ENCODE measurements at places on chromosomes 16 and 17. TPM values are rescaled to one million over a fixed set of nuclear protein-coding genes. Genes with fewer than 3 reads are reported as not detected.

DNA sequence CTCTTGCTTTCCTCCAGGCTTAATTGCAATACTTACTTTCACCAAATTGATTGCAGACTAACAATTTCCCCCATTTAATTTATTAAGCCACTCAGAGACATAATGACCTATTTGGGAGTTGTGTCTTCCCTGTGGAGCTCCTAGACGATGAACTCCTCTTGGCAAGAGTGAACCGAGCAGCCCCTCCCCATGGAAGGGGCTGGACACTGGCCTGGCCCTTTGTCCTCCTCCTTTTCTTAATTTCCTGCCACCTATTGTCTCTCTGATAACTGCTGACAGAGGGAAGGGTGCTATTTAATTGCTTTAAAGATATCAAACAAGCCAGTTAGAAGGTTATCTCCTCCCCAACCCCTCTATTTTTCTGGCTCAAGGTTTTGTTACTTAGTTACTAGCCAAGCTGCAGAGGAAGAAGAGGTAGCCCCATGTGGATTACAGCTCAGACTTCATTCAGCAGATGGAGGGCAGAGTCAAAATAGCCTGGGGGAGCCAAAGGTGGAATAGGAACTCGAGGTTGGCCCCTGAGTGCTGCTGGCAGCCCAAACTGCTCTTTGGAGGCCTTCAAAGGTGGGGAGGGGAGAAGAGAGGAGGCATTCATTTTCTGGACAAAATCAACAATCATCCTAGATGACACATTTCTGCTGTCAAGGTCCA lies 3.7 kb upstream of the SSTR2 start:
- H3K4me3 ChIP-seq, result no peak overlapping the region
- no peak for DNase-seq
- H3K36me3 ChIP-seq, result no peaks in the 10 kb centered on the region
- H3K27ac ChIP-seq, result no peak overlapping the region
- H3K4me1 ChIP-seq, result peaks cover 20% of the 10 kb centered on the region

Gene ST6GALNAC1
- total RNA-seq, result 4.6 TPM

GRCh38 chr17:81511804-81512561 lies 616 bp downstream of the ACTG1 start:
- peaks cover 32% of the 10 kb centered on the region for H3K36me3 ChIP-seq
- H3K4me3 ChIP-seq, result peak overlapping the region; percentile 97
- H3K27ac ChIP-seq, result peak overlapping the region; percentile 99
- peaks cover 24% of the 10 kb centered on the region for H3K4me1 ChIP-seq

GRCh38 chr16:27426423-27427408 lies 24.7 kb downstream of the IL21R start:
- peaks cover 25% of the 10 kb centered on the region for H3K27me3 ChIP-seq
- no peaks in the 10 kb centered on the region for H3K4me1 ChIP-seq
- no peaks in the 10 kb centered on the region for H3K36me3 ChIP-seq
- H3K27ac ChIP-seq, result no peak overlapping the region
- no peak overlapping the region for H3K4me3 ChIP-seq
- DNase-seq, result peak; percentile 43

- no peak overlapping the region for H3K27ac ChIP-seq
- peaks cover 29% of the 10 kb centered on the region for H3K27me3 ChIP-seq
- H3K4me1 ChIP-seq, result peaks cover 15% of the 10 kb centered on the region
- DNase-seq, result no peak
- H3K4me3 ChIP-seq, result no peak overlapping the region
Observed at GRCh38 chr17:30920282-30920681, 1.5 kb upstream of the ADAP2 start.

- H3K36me3 ChIP-seq, result no peaks in the 10 kb centered on the region
- H3K4me3 ChIP-seq, result no peak overlapping the region
- H3K27ac ChIP-seq, result no peak overlapping the region
- H3K4me1 ChIP-seq, result no peaks in the 10 kb centered on the region
- DNase-seq, result no peak
- H3K27me3 ChIP-seq, result peaks cover 31% of the 10 kb centered on the region
Observed at GRCh38 chr17:61440697-61441096, 11.5 kb upstream of the TBX4 start.

DNA sequence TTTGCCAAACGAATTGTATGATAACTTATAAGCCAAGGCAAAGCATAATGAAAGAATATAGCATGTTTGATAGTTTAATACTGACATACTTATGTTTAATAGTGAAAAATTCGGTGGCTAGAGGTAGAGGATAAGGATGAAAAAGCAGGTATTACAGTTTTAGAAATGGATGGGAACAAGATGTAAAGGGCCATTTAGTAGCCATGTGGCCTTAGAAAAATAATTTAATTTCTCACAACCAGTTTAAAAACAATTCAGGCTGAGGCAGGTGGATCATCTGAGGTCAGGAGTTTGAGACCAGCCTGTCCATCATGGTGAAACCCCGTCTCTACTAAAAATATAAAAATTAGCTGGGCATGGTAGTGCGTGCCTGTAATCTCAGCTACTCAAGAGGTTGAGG lies 119.5 kb upstream of the NACA2 start:
- no peak overlapping the region for H3K27ac ChIP-seq
- no peaks in the 10 kb centered on the region for H3K27me3 ChIP-seq
- no peaks in the 10 kb centered on the region for H3K36me3 ChIP-seq
- no peak overlapping the region for H3K4me3 ChIP-seq
- no peaks in the 10 kb centered on the region for H3K4me1 ChIP-seq
- DNase-seq, result no peak

DNA sequence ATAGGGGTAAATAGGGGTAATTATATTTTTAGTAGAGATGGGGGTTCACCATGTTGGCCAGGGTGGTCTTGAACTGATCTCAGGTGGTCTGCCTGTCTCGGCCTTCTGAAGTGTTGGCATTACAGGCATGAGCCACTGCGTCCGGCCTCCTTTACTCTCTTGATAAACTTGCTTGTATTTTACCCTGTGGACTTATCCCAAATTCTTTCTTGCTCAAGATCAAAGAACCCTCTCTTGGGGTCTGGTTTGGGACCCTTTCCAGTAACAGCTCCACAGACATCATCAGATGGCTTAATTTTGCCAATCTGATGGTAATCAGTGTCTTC lies 5.6 kb upstream of the C1QTNF1 start:
- H3K4me1 ChIP-seq, result no peaks in the 10 kb centered on the region
- H3K27me3 ChIP-seq, result no peaks in the 10 kb centered on the region
- peak; percentile 52 for DNase-seq
- H3K4me3 ChIP-seq, result no peak overlapping the region
- H3K27ac ChIP-seq, result no peak overlapping the region

- H3K4me3 ChIP-seq, result no peak overlapping the region
- H3K27me3 ChIP-seq, result peaks cover 22% of the 10 kb centered on the region
- no peaks in the 10 kb centered on the region for H3K4me1 ChIP-seq
- H3K36me3 ChIP-seq, result no peaks in the 10 kb centered on the region
- DNase-seq, result no peak
- H3K27ac ChIP-seq, result no peak overlapping the region
Observed at GRCh38 chr16:3007957-3008689, 4.6 kb upstream of the CLDN9 start.

Gene KRT35
- not detected for total RNA-seq

Gene GP1BA
- not detected for total RNA-seq

GRCh38 chr17:3985846-3986245 lies 21.6 kb upstream of the ATP2A3 start:
- H3K27ac ChIP-seq, result no peak overlapping the region
- H3K36me3 ChIP-seq, result no peaks in the 10 kb centered on the region
- H3K27me3 ChIP-seq, result peaks cover 7% of the 10 kb centered on the region
- no peak for DNase-seq
- H3K4me3 ChIP-seq, result no peak overlapping the region
- H3K4me1 ChIP-seq, result no peaks in the 10 kb centered on the region

DNA sequence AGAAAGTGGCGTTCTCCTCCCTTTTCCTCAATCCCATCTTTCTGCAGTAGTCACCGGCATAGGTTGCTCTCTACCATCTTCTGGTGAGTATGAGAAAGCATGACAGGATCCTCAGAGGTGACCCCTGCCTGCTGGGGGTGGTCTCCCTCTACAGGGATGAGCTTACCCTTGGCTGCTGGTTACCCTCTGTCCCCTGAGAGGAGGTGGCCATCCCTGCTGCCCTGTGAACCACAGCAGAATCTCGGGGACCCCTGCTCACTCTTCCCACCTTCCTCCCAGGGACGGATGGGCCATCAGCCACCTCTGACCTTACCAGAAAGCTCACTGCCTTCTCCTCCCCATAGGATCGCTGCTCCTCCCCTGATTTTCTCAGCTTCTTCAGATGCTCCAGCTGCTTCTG lies 7.8 kb downstream of the MEFV start:
- no peak for DNase-seq
- no peaks in the 10 kb centered on the region for H3K4me1 ChIP-seq
- no peak overlapping the region for H3K4me3 ChIP-seq

- peak within 1 kb of the TSS; percentile 99 for H3K27ac ChIP-seq
- H3K36me3 ChIP-seq, result peaks cover 8% of the 10 kb centered on the region
- DNase-seq, result peak; percentile 80
- no peaks in the 10 kb centered on the region for H3K27me3 ChIP-seq
- peak within 1 kb of the TSS; percentile 92 for H3K4me3 ChIP-seq
Observed at GRCh38 chr16:66549284-66550131, at the start of gene TK2. Gene TK2, minus strand, starts transcription at chr16:66550122. Its CDS starts 61 bp downstream, at chr16:66550061.

DNA sequence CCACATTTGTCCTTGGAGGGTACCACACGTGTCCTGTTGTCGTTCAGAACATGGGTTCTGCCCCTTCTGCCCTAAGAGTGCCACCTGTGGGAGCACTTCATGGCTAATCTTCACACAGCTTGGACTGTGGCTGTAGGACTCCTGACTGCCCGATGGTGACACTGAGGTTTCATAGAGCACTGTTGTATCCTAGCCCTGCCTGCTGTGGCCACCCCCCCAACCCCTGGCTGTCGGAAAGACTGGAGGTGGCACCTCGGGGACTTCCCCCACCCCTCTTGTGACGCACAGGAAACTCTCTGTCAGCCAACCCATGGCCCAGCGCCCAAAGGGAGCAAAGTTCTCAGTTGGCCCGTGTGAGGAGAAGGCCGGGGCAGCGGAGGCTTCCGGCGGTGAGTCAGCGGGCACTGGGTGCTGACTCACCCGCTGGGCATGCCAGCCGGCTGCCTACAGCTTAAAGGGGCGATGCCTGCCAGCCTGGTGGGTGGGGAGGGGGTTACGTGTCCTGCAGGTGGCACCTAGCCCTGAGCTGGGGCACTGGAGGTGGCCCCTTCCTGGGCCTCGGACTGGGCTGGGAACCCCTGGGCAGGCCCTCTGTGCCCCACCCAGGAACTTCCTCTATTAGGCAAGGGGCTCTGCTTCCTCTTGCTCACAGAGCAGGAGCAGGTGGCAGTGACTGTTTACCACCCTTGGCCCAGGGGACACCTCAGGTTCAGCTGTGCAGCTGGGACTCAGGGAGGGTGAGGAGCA lies 3.4 kb downstream of the MAP2K3 start:
- H3K4me1 ChIP-seq, result no peaks in the 10 kb centered on the region
- DNase-seq, result peak; percentile 98
- peak overlapping the region; percentile 98 for H3K27ac ChIP-seq
- H3K4me3 ChIP-seq, result peak overlapping the region; percentile 14
- no peaks in the 10 kb centered on the region for H3K36me3 ChIP-seq
- H3K27me3 ChIP-seq, result no peaks in the 10 kb centered on the region

Gene MYCBPAP
- total RNA-seq, result 2.5 TPM

DNA sequence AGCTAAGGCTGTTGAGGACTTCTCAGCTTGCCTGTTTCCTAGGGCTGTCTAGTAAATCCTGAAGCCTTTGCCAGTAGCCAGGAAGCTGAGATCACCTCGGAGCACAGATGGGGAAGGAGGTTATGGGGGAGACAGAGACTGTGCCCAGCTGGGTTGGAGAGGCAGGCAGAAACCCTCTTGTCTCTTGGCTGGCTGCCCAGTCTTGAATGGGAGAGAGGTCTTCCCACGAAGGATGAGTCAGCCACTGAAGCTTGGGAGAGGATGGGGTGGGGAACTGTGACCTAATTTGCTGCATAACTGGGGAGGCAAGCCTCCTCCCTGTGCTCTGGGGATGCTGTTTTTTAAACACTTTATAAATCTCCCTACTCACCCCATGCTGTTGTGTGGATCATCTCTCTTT lies 69.8 kb downstream of the SHISA9 start:
- peaks cover 7% of the 10 kb centered on the region for H3K4me1 ChIP-seq
- H3K4me3 ChIP-seq, result no peak overlapping the region
- no peaks in the 10 kb centered on the region for H3K36me3 ChIP-seq
- H3K27me3 ChIP-seq, result no peaks in the 10 kb centered on the region
- DNase-seq, result no peak
- no peak overlapping the region for H3K27ac ChIP-seq

Gene GPRC5B
- total RNA-seq, result 11.8 TPM

DNA sequence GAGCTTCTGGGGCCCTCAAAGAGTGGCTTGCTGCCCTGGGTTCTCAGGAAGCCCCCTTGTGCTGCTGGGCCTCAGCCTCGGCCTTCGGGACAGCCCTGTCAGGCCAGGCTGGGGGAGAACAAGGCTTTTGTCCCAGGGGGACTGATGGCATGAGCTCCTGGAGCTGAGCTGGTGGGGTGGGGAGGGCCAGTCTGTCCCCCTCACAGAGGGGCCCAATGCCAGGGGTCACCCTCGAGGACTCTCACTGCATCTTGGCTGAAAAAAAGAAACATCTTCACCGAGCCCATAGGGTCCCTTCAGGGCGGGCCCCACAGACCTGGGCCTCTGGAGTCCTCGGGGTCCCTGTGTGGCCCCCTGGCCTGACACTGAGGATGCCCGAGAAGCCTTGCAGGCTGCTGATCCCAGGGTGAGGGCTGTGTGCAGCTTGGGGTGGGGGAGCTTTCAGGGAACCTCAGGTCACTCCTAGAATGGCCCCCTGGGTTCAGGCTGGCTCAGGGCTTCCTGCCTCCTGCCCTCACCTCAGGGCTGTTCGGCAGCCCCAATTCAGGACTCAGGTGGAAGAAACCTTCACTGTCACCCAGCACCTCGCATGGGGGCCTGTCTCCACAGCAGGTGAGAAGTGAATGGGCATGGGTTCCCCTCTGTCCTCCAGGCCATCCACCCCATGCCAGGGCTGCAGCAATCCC lies 90.5 kb downstream of the TNFRSF13B start:
- H3K27ac ChIP-seq, result no peak overlapping the region
- no peaks in the 10 kb centered on the region for H3K4me1 ChIP-seq
- H3K4me3 ChIP-seq, result no peak overlapping the region
- no peak for DNase-seq
- no peaks in the 10 kb centered on the region for H3K27me3 ChIP-seq

DNA sequence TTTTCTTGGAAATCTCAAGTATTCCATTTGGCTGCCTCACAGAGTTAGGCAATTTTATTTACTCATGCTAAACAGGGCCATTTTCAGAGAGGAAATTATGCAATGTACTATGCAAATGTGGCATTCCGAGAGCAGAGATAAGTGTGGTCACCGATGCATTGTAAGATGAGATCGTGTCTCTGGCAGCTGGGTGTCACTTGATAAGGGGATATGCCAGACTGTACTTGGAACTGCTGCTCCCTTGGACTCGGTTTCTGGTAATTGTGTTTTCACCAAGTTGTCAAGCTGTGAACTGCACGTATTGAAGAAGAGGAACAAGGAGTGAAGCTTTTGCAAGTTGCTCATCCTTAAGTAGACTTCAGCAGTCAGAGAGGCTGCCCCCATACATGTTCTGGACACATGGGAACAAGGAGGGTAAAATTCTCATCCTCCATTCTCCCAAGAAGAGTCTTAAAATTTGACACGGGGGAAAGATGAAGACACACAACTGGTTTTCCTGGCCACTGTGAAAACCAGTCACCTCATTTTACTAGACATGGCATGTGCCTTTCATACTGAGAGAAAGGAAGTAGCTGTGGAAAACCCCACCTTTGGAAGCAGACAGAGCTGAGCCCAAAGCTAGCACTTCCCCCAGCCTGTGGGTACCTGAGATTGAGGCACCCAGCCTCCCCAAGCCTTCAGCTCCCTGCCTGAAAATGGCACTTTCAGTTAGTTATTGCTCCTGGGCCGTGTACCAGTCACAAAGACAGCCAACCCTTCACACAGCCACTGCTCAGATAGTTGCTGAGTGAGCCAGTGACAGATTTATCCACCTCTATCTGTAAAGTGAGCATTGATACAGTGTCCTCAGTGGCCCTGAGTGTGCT lies 150.7 kb downstream of the SOCS1 start:
- no peaks in the 10 kb centered on the region for H3K4me1 ChIP-seq
- no peaks in the 10 kb centered on the region for H3K27me3 ChIP-seq
- H3K27ac ChIP-seq, result peak overlapping the region; percentile 59
- DNase-seq, result peak; percentile 79

Measured in sigmoid colon (tissue), 7 donors.